ENCODE measurements at places on chromosomes 16 and 17. TPM values are rescaled to one million over a fixed set of nuclear protein-coding genes. Genes with fewer than 3 reads are reported as not detected.

Gene RSPRY1
- 33.0 TPM for total RNA-seq

Gene HOXB1
- total RNA-seq = not detected

- no peak overlapping the region for H3K27ac ChIP-seq
- H3K4me1 ChIP-seq = peaks cover 4% of the 10 kb centered on the region
- H3K27me3 ChIP-seq = no peaks in the 10 kb centered on the region
- H3K36me3 ChIP-seq = peaks cover 42% of the 10 kb centered on the region
- no peak overlapping the region for H3K4me3 ChIP-seq
Measured at GRCh38 chr17:68422821-68423220, 34.5 kb downstream of the WIPI1 start.

- no peaks in the 10 kb centered on the region for H3K36me3 ChIP-seq
- H3K4me3 ChIP-seq = no peak overlapping the region
- H3K4me1 ChIP-seq = peaks cover 2% of the 10 kb centered on the region
- H3K27me3 ChIP-seq = peaks cover 8% of the 10 kb centered on the region
- no peak overlapping the region for H3K27ac ChIP-seq
Measured at GRCh38 chr17:65332375-65332774, 195.2 kb downstream of the RGS9 start.

DNA sequence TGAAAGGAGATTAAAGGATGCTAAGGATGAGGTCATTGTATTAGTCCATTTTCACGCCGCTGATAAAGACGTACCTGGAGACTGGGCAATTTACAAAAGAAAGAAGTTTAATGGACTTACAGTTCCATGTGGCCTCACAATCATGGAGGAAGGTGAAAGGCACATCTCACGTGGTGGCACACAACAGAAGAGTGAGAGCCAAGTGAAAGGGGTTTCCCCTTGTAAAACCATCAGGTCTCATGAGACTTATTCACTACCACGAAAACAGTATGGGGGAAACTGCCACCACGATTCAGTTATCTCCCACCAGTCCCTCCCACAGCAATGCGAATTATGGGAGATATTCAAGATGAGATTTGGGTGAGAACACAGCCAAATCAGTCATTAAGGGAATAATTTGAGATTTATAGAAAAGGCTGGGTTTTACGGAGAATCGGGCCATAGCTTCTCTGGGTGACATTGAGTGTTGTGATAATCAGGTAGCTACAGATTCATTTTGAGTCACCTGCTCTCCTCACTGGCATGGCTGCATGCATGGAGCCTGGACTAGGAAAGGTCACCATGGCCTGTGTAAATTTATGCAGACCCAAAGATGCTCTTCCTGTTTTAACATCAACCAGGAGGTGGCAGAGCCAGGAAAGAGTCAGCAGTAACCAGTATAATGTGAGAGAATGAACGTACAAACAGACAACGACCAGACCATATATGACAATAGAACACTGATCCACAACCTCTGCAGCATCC, 40.5 kb upstream of the DYNLRB2 start:
- DNase-seq = no peak
- H3K27me3 ChIP-seq = peaks cover 7% of the 10 kb centered on the region
- H3K27ac ChIP-seq = no peak overlapping the region

- H3K36me3 ChIP-seq = peaks cover 20% of the 10 kb centered on the region
- H3K27ac ChIP-seq = no peak overlapping the region
- DNase-seq = no peak
- H3K27me3 ChIP-seq = no peaks in the 10 kb centered on the region
- H3K4me1 ChIP-seq = no peaks in the 10 kb centered on the region
- H3K4me3 ChIP-seq = no peak overlapping the region
Measured at GRCh38 chr16:75362846-75363245, 70.5 kb downstream of the CFDP1 start.
